Fibroblast of the aortic adventitia (primary cell): ENCODE measurements at places on chromosomes 11 and 22.
A peak's percentile ranks its signal among the peaks of the same experiment; 100 is the strongest.

DNA sequence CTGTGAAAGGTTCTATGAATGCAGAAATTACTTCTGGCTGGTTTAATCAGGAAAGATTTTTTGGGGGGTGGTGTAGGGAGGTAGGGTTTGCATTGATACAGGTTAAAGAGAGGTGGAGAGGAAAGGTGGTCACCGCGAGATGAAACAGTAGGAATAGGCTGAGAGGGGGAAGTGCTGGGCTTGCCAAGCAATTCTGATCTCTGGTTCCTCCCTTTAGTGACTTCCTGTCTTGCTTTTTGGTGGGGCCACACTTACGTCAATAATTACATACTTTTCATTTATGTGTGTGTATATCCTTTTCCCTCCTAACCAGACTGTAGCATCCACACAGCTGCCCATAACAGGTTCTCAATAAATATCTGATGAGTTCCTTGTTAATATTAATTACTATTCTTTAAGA, 120.0 kb downstream of the CTNND1 start:
- DNase-seq: no peak

GRCh38 chr22:22037740-22038139, 55.2 kb upstream of the TOP3B start:
- DNase-seq: peak; percentile 67

DNA sequence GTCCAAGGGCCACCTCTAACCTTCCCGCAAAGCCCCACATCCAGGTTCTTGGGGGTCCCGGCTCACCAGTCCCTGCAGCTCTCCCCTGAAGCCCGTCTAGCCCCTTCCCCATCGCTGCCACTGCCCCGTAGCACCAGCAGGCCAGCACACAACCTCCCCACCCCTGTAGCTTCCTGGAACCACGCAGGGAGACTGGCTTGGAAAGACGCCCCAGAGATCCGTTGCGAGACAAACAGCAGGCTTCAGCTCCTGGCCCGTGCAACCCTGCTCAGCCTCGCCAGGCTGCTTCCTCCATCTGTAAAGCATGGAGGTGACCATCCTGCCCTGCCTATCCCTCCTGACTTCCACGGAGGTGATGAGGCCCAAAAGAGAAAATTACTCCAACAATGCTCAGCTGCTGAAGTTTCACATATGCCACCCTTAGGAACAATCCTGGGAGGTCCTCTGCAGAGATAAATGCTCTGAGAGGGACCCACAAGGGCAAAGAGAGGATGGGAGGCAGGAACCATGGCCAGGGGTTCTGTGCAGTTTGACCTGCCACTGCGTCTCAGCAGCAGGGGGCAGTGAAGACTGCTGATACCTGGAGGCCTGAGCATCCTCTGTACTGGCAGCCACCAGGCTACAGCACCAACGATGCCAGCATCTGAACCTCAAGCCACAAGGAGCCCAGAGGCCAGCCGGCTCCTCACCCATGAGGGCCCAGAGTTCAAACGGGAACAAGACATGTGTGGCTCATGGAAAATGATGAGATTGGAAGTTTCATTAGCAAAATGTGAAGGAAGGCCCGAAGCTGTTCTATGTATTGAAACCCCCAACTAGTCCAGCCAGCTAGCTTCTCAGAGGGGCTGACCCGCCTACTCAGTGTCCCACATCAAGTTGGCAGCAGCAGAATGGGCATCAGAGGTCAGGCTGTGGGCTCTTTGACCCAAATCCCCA, 16.1 kb downstream of the DGCR2 start:
- no peak for DNase-seq

GRCh38 chr11:1746511-1746931, 3.9 kb downstream of the IFITM10 start:
- DNase-seq: no peak

DNA sequence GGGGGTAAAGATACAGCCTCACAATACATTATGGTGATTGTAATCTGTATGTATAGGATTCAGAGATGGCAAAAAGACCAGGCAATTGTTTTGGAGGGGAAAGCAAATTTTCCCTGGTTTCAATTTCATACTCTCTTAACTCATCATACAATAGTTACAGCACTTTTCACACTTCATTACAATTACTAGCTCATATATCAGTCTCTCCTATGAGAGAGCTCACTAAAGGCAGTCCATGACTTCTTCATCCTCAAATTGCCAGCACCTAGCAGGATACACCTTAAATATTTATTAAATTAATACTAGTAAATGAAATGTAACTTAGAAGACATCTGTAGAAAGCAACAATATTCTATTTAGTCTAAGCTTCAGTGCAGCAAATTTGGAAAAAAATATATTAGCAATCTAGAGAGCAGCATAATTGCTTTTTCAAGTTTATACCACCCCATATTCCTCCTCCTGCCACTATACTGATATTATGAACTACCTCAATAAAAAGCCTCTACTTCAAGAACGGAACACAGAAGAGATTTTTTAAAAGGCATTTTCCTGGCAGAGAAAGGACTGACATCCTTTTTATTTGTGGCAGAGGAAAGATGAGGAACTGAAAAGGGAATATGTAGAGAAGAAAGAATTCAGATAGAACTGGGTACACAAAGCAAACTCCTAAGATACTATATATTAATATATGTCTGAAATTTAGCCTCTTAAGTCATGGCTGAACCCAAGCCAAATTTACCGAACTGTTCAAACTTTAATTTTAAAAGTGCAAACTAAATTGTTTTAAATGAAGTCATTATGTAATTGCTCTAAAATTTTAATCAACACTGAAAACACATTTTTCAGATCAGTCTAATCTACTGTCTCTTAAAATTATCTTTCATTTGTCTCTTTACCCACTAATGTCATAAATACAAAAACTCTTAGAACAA, 27.7 kb downstream of the PICALM start:
- DNase-seq: no peak

DNA sequence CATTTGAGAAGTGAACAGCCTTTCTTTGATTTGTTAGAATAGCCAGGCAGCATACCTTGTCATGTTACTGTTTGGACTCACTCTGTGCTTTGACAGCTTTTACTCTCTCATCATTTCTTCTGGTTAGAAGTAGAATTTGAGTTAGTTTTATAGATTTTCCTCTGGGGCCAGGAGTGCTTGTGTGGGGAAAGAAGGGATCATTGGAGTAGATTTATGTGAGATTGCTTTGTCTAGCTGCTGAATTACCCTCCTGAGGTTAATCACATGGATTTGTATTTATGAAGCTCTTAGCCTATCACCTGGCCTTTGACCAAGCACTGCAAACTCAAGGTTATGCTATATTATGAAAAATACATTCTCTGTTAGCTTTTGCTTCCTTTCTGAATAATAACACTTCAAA, 54.3 kb downstream of the SWAP70 start:
- no peak for DNase-seq

GRCh38 chr11:937841-938261, 12.2 kb downstream of the AP2A2 start:
- no peak for DNase-seq

GRCh38 chr11:62577046-62577714, 3.5 kb upstream of the EEF1G start:
- no peak for DNase-seq
